Activated gamma-delta T cell (primary cell): ENCODE measurements at places on chromosomes 2 and 18.

DNA sequence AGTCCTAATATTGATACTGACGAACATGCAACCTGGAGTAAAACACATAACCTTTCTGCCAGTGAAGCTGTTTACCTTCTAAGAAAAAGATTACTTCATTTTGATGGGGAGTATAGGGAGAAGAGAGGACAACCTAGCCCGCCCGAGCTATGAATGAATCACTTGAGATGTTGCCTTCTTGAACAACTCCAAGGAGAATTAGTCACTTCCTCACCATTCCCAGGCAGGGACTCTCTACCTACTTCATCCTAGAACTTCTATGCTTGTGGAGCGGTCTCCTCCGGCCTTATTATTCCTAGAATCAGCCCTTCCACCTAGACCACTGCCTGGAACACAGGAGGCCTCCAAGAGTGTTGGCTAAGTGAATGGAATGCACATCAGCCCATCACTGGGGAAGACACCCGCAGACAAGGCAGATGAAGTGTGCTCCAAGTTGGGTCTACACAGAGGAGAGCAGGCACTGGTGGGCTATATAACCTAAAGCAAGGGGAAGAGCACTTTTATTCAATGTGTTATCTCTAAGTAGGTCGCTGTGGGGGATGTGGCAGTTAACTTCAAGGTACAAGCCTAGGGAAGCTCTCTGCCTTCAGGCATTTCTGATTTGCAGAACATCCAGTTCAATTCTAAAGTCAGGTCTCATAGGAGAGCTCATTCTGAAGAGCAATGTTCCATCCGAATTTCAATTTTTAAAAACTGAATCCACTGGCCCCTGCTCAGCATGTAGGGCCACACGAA lies 57.4 kb downstream of the STK39 start:
- DNase-seq: no peak

- no peak for DNase-seq
Measured at GRCh38 chr2:196681510-196681909, 42.0 kb downstream of the CCDC150 start.

- DNase-seq: no peak
Measured at GRCh38 chr2:231197706-231198290, 633 bp upstream of the ARMC9 start.

GRCh38 chr18:32831781-32832180 lies 59.0 kb upstream of the KLHL14 start:
- DNase-seq: no peak

- DNase-seq: no peak
Measured at GRCh38 chr18:31931163-31931885, 11.6 kb downstream of the TRAPPC8 start.

- no peak for DNase-seq
Measured at GRCh38 chr18:50138181-50139064, 56.5 kb downstream of the MYO5B start.

GRCh38 chr2:85996591-85996990 lies 107.8 kb upstream of the ST3GAL5 start:
- no peak for DNase-seq

DNA sequence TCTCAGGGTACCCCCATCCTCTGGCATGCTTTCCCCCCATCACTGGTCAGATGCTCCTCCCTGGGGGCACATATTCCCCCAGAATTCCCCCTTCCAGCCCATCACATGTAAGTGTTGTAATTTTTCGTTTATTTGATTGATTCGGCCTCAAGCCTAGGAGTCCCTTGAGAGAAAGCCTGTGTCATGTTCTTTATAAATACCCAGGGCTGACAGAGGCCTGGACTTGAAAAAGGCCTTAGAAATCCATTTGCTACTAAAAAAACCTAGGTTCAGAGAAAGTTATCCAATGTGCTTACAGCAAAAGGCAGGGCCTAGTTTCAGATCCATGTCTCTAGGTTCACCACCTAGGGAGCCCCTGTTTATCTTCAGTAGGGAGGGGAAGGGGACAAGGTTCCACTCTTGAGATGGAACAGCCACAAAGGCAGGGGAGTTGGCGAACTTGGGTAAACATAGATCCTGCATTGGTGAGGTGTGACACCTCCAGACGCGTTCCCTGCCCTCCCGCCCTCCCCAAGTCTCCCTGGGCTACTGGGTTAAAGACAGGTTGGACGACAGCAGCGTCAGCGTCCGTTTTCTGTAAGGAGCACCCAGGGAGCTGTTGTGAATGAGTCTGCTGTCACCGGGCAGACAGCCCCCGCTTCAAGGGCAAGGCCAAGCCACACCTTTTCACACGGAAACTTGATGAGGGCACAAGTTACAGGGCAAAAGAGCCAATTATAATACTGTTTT lies 147.8 kb downstream of the EN1 start:
- no peak for DNase-seq

- no peak for DNase-seq
Measured at GRCh38 chr2:240672701-240673190, 9.9 kb downstream of the AQP12B start.

- DNase-seq: no peak
Measured at GRCh38 chr2:180336550-180336949, 329.5 kb upstream of the CWC22 start.

GRCh38 chr2:172540421-172540820 lies 15.5 kb upstream of the PDK1 start:
- DNase-seq: no peak

DNA sequence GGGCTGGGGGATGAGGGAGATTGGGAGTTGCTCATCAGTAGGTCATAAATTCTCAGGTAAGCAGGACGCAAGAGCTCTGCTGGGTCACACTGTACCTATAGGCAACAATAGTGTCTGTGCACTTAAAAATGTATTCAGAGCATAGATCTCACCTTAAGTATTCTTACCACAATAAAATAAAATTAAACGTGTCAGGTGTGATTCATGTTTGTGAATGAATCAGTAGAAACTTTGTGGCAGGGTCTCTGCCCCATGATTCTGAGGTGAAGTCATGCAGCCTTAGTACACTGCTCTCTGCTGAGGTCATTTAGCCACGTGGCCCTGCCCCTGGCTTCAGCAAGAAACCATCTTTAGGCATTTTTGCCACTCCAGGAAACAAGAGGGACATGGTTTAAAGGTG lies 253.8 kb downstream of the FBXO15 start:
- DNase-seq: no peak

DNA sequence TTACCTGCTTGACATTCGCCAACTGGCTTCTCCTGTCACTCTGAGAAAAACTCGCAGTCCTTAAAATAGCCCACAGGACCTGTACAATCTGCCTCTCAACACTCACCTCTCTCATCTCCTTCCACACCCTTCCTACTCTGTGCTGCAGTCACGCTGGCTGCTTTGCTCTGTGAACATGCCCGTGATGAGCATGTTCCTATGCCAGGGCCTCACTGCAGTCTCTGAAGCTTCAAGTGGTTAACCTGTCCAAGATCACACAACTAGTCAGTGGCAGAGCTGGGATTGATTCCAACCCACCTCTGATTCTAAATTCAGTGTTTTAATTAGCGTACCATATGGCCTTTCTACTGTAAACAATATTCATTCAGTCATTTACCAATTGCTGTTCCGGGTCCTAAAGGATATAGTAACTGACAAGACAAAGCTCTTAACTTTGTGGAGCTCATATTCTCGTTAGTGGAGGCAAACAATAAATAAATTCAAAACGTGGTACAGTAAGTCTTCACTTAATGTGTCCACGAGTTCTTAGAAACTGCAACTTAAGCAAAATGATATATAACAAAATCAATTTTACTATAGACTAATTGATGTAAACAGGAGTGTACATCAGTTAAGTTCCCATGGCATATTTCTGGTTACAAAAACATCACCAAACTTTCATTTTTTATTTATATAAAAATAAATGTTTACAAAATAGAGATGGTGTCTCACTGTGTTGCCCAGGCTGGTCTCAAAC lies 38.9 kb upstream of the FBXO11 start:
- DNase-seq: no peak

DNA sequence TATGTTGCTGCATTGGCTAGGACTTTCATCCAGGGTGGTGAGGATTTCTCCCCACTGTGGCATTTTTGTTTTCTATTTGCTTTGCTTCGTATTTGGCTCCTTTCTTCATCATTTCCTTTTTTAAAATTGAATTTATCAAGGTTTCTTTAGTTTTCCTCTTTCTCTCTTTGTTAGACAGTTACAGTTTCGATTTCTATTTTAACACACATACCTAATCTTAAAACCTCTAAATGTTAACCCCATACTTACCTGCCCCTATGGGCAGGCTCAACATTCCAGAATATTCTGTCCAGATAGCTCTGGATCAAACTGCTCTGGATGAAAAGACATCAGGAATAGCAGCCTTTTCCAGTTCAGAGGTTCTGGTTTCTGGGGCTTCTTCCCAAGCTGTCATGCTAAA lies 49.2 kb downstream of the DIPK1C start:
- no peak for DNase-seq

- no peak for DNase-seq
Measured at GRCh38 chr18:47987388-47987699, 56.9 kb upstream of the SMAD2 start.

- no peak for DNase-seq
Measured at GRCh38 chr2:128308284-128308731, 10.4 kb downstream of the HS6ST1 start.

DNA sequence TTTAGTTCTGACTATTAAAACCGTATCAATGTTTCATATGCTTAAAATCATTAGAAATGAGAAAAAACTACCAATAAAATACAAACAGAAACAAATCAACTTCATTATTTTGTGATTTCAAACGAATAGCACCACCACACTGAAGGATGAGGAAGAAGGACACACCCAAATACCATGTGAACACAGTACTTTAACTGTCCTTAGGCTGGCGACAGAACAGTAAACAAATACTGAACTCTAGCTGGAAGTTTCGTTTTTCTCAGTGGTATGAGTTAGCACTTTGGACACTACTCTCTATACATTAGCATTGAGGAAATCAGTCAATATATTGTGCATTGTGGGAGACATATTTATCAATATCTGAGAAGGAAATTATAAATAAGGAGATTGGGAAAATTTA lies 202.4 kb upstream of the AGAP1 start:
- DNase-seq: no peak

GRCh38 chr2:3078684-3079083 lies 298.9 kb downstream of the EIPR1 start:
- no peak for DNase-seq

DNA sequence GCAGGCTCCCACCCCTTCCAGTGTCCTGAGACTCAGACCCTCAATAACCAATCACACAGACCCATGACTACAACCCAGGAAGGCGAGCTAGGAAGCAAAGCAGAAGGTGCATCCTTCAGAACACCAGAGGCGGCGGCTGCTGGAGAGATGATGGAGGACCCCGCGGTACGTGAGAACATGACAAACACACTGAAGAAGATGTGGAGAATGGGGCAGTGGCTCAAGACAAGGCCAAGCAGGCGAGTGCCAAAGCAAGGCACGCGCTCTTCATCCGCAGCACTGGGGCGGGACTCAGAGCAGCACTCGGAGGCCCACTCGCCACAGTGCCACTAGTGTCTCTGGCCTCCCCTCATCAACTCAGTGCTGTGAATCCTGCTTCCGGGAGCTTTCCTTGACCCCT lies 13.7 kb downstream of the ERFE start:
- DNase-seq: no peak

- no peak for DNase-seq
Measured at GRCh38 chr2:208049006-208049405, 23.7 kb upstream of the PLEKHM3 start.

DNA sequence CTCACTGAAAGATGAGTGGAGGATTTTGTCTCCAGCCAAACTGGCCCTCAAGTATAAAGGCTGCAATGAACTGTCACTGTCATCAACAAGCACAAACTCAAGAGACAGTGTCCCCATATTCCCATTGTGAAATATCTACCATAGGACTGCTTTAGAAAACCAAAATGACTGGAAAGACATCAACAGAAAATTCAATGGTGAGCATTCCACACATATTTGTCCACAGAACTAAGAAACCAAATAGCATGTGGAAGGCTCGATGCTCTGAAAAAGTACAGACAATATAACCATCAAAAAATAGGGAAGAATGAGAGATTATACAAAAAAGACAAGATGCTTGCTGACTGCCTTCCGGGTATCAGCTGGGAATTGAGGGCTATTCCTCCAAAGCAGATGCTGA lies 37.6 kb downstream of the TGFBRAP1 start:
- no peak for DNase-seq

- DNase-seq: no peak
Measured at GRCh38 chr2:14681608-14682007, 49.1 kb downstream of the LRATD1 start.

DNA sequence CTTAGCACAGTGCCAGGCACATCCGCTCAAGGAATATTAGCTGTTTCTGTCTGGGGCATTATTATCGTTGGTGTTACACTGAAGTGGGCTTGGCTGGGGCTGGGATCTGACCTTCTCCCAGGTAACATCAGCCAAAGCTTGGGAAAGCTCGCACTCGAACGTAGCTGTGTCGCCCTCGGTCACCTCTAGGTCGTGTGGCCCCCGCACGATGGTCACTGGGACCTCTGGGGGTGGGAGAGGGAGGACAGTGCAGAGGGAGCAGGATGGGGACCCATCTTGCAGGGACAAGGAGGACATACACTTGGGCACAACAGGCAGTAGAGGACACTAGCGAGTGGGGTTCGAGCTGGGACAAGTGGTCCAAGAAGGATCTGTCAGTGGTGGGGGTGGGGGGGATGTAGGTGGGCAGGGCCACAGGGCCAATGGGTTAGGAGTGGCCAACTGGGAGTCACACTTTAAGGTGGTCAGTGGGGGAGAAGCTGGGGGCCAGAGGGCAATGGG lies 9.7 kb downstream of the TMEM198 start:
- no peak for DNase-seq

GRCh38 chr18:35511428-35511827 lies 13.7 kb upstream of the INO80C start:
- DNase-seq: no peak

DNA sequence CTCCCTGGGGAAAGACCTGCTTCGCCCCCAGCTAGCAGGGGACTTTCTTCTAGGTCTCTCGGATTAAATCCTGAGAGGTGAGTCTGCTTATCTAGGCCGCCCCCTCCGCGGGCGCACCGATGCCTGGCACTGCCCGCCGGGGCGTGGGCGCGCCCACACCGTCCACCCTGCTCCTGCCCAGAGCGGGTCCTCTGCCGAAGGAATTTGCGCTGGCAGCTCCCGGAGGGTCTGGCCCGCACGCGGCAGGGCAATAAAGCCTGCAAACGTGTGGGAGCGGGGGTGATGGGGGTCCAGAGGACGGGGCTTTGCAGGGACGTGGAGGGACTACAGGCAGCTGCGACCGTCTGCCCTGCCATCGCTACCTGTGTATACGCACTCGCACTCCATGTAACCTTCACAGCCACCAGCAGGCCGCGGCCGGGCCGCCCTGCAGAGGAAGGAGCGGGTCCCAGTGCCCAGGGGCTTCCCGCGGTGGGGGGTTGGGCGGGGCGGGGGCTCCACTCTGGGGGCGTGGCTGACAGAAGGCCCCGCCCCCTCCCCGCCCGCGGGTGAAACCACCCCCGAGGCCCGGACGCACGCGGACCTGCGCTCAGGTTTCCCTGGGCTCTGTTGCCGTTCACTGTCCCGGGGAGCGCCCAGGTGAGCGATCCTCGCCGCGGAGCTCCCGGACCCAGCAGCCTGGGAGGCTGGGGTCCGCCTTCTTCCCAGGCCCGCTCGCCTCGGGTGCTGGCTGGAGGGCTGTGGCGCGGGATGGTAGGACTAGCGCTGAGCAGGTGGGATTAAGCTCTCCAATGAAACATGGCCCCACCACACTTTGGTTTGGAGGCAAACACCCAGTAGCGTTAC lies 174.5 kb upstream of the HS6ST1 start:
- DNase-seq: no peak
